ENCODE measurements at places on chromosomes 12 and 14. TPM values are rescaled to one million over a fixed set of nuclear protein-coding genes. Genes with fewer than 3 reads are reported as not detected.

GRCh38 chr14:58669556-58670200, 31.9 kb downstream of the DACT1 start:
- no peak for DNase-seq
- H3K27me3 ChIP-seq, result peaks cover under 1% of the 10 kb centered on the region
- H3K36me3 ChIP-seq, result no peaks in the 10 kb centered on the region
- no peak overlapping the region for H3K27ac ChIP-seq

DNA sequence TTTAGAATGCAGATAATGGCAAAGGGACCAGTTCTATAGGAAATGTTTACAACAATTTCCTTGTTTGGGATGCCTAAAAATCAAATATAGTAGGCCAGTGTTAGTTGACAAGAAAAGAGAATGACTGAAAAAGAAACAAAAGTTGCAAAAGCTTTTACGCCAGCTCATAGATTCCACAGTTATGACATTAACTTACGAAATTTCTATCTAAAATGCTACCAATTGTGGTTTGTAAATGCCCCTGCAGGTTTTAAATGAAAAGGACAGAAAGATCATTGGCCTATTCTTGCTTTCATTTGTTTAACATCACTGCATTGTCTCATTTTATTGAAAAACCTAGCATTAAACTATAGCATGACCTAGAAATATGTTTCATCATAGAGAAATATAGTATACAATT, 345.8 kb downstream of the CCDC91 start:
- H3K27ac ChIP-seq, result no peak overlapping the region
- peaks cover 6% of the 10 kb centered on the region for H3K36me3 ChIP-seq
- no peak overlapping the region for H3K4me3 ChIP-seq

DNA sequence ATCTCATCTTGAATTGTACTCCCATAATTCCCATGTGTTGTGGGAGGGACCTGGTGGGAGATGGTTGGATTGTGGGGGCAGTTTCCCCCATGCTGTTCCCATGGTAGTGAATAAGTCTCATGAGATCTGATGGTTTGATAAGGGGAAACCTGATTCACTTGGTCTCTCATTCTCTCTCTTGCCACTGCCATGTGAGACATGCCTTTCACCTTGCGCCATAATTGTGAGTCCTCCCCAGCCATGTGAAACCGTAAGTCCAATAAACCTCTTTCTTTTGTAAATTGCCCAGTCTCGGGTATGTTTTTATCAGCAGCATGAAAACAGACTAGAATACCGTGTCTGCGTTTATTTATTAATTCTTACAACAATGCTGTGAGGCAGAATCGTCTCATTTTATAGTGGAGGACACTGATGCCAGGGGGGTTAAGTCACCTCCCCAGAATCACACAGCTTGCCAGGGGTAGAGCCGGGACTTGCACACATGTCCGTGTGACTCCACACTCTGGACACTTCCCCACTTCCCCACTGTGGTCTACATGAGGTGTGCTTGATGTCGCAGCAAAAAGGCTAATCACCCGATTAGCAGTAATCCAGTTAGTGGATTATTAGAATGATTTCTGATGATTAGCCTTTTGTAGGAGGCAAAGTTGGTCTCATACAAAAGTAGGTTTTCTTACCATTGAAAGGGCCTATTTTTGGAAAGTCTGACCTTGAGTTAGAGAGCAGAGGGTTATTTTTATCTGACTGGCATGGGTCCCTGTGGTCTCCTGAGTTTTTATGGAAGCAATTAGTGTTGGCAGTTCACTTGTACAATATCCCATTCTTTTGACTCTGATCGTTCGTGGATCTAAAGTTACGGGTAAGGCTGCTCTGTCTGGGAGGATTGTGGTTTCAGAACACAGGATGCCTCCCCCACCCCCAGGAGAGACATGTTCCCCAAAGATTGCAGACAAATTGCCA, 47.4 kb upstream of the BCL7A start:
- H3K36me3 ChIP-seq, result no peaks in the 10 kb centered on the region
- no peaks in the 10 kb centered on the region for H3K27me3 ChIP-seq
- no peak overlapping the region for H3K4me3 ChIP-seq
- no peak overlapping the region for H3K27ac ChIP-seq
- no peak for DNase-seq

DNA sequence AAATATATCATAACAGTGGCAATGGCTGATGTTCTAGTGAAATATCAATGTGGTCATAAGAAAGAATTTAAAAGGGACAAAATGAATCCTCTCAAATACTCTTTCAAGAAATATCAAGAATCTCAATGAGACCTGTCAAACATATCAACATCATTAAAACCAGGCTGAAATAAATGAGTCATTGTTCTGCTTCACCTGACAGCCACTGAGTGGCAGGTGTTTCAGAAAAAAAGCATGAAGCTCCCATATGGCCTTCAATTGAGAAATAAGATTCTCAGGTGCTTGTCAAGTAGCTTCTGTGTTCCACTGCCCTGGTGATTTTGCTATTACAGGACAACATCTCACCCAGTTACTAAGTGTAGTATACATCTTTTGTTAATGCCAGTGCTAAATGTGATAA, 21.5 kb downstream of the ANAPC5 start:
- H3K27me3 ChIP-seq, result no peaks in the 10 kb centered on the region
- H3K4me3 ChIP-seq, result no peak overlapping the region
- no peak for DNase-seq
- H3K36me3 ChIP-seq, result peaks cover 93% of the 10 kb centered on the region
- peaks cover 7% of the 10 kb centered on the region for H3K4me1 ChIP-seq

DNA sequence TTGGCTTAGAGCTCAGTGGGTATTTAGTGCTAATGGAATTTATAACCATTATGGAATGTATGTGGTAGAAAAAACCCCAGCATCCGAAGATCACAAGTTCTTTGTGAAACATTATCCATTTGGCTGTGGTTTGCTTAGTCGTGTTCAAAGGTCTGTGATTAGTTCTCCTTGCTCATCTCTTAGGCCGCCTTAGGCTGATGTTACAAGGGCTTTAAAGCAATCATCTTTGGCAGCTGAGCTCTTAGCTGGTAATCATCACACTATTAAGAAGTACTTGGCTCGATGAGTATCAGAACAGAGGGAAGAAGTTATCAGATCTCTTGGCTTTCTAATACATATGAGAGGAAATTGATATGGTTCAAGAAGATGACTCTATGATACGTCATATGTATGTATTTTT, 124.1 kb upstream of the E2F7 start:
- no peaks in the 10 kb centered on the region for H3K36me3 ChIP-seq
- H3K27ac ChIP-seq, result no peak overlapping the region
- H3K4me1 ChIP-seq, result no peaks in the 10 kb centered on the region
- H3K4me3 ChIP-seq, result no peak overlapping the region

DNA sequence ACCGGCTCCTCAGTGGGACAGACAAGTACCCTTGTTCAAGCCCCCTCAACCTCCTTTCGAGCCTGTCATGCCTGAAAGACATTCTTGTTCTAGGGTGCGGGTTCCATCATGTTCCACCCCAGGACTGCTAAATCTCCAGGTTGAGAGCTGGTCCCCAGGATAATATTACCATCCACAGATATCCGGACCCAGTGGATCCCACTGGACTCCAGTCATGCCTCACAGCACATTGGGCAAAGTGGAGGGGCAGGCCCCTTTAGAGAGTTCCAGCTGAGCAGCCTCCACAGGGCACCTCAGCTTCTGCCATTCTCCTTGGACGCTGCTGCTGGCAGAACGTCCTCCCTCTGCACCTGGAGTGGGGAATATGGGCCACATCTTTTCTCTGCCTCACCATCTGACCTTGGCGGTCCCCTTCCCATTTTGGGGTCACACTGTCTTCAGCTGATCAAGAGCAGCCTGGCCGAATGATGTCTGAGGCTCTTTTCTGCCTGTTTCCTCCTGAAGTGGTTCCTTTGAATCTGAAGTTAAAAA, 137.4 kb downstream of the BCL11B start:
- DNase-seq, result no peak
- H3K27ac ChIP-seq, result no peak overlapping the region
- no peak overlapping the region for H3K4me3 ChIP-seq
- no peaks in the 10 kb centered on the region for H3K27me3 ChIP-seq
- no peaks in the 10 kb centered on the region for H3K4me1 ChIP-seq

DNA sequence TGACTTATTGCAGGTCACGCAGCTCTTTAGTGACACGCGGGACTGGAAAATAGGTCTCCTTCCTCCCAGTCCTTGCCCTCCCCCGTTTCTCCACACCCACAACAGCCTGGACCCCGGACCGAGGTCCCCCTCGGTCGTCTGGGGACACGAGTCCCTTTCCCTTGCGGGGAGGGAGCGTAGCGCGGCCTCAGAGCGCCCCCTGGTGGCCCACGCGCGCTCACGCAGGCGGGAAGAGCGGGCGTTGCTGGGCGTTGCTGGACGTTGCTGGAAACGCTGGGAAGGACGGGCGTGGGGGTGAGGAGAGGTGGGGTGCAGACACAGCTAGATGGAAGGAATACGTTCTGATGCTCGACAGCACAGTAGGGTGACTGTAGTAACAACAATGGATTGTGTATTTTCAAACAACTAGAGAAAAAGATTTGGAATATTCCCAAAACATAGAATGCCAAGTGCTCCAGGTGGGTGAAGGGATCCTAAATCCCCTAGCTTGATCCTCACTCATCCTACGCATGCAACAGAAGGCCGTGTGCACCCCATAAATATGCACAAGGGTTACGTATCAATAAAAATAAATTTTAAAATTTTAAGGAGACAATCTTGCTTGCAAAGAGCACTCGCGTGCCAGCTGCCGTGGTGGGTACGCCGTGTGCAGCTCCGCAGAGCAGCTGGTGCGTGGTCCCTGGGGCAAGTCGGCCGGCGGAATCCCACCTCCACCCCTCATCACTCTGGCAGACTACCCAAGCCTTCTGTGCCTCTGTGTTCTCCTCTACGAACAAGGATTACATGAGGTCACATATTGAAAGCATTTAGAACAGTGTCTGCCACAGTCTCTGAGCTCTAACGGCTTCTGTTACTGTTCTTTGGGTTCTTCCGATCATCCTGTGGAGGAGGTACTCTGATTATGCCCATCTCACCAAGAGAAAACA, 87.4 kb downstream of the B4GALNT3 start:
- no peak overlapping the region for H3K4me3 ChIP-seq
- no peak overlapping the region for H3K27ac ChIP-seq
- H3K4me1 ChIP-seq, result peaks cover 7% of the 10 kb centered on the region
- H3K36me3 ChIP-seq, result no peaks in the 10 kb centered on the region
- H3K27me3 ChIP-seq, result peaks cover 43% of the 10 kb centered on the region

DNA sequence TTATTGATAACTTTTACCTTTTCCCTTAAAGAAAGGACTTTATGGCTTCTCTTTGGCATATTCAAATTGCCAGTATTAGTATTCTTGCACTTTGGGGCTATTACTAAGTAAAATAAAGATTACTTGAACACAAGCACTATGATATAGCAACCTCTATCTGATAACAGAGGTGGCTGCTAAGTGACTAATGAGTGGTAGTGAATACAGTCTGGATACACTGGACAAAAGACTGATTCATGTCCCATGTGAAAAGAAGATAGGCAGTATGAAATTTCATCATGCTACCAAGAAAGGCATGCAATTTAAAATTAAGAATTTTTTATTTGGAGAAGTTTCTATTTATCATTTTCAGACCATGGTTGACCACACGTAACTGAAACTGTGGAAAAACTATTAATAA, 399.9 kb downstream of the FSCB start:
- H3K27ac ChIP-seq, result no peak overlapping the region
- no peak for DNase-seq
- H3K4me1 ChIP-seq, result no peaks in the 10 kb centered on the region
- no peaks in the 10 kb centered on the region for H3K27me3 ChIP-seq
- no peaks in the 10 kb centered on the region for H3K36me3 ChIP-seq
- no peak overlapping the region for H3K4me3 ChIP-seq

DNA sequence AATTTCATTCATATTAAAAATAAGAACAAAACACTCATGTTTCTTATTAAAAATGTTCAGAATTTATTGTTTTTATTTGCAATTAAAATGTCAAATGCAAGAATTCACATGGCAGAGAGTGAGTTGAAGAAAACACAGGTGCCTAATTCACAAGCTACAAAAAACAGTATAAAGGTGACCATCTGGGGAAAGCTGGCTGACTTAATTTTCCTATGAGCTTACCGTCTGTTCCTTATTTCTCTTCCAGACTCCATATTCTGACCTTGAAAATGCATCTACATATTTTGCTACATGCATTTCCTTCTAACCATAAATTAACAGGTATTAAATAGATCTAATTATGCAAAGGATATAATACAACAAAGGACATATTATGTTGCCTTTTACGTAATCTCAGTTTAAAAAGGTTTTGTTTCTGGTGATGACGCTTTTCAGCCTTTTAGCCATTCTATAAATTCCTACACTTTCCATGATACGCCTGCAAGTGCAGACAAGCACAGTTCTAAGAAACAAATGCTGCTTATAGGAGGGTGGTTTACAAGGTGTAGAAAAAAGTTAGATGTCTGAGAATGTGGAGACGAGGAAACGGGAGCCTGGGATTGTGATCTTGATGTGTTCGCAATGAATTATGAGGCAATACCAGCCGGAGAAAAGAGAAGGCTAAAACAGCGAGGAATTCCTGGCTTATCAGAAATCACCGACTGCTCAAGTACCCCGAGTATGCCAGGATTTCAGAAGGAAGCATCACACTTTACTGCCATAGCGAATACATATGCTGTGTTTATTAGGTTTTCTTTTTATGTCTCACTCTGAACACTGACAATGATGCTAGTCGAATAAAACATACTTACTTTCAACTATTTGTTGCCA, 24.6 kb downstream of the LIN7A start:
- H3K36me3 ChIP-seq, result no peaks in the 10 kb centered on the region
- no peaks in the 10 kb centered on the region for H3K27me3 ChIP-seq
- no peak overlapping the region for H3K27ac ChIP-seq
- no peak for DNase-seq
- H3K4me1 ChIP-seq, result no peaks in the 10 kb centered on the region

Gene DPY19L2
- 0.73 TPM for total RNA-seq

Gene FGF6
- not detected for total RNA-seq

Gene HSPB8
- total RNA-seq, result not detected

Gene RFX4
- total RNA-seq, result not detected

Gene MYL6B
- total RNA-seq, result 25.2 TPM

Gene PPTC7
- 34.5 TPM for total RNA-seq

Gene CREBL2
- total RNA-seq, result 10.1 TPM

Gene MYH6
- not detected for total RNA-seq
